ENCODE measurements at places on chromosomes 2 and 18.

- DNase-seq: no peak
Observed at GRCh38 chr2:138170485-138170884, 206.2 kb downstream of the HNMT start.

- no peak for DNase-seq
Observed at GRCh38 chr2:204591225-204591624, 46.0 kb downstream of the PARD3B start.

DNA sequence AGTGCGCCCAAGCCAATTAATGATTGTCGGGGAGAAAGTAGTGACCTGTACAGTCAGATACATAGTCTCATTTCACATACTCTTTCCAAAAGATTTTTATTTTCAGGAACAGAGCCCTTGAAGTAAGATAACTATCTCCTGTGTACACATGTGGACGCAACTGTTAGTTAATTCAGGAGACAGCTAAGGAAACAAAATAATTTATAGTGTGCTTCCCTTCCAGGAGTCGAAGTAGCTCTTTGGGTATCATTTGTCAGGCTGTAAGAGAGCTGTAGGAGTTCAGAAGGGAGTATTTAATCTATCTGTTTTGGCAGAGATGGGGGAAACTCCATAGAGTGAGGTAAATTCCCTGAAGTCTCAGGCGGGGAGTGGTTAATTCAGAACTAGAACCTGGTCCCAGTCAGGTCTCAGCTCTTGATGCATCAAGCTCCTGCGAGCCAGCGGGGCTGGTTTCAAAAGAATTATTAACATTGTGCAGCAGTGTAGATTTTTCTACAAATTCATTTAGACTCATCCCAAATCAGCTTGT, 63.0 kb downstream of the MAPK4 start:
- no peak for DNase-seq

DNA sequence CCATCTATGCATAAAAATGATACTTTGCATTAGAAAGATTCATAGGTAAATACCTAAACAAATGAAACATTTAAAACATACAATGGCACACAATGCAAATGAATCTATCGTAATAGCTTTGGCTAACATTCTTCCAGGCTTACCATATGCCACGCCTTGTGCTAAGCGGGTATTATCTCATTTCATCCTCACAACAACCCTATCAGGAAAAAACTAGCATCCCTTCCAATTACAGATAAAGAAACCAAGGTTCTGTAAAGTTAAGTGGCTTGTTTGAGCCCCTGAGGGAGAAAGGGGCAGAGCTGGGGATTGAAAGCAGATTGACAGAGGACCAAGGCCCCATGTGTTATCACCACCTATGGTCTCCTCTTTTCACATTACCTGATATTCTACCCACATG, 145.4 kb upstream of the ETAA1 start:
- no peak for DNase-seq

GRCh38 chr18:32366586-32367538, 103.8 kb downstream of the GAREM1 start:
- DNase-seq: no peak

GRCh38 chr2:237143676-237144440, 58.2 kb downstream of the COPS8 start:
- no peak for DNase-seq

GRCh38 chr2:42809819-42810120, 17.4 kb upstream of the HAAO start:
- DNase-seq: peak; percentile 83

GRCh38 chr2:236977852-236978398, 107.8 kb upstream of the COPS8 start:
- no peak for DNase-seq

- no peak for DNase-seq
Observed at GRCh38 chr2:15427987-15428386, 133.1 kb downstream of the NBAS start.

DNA sequence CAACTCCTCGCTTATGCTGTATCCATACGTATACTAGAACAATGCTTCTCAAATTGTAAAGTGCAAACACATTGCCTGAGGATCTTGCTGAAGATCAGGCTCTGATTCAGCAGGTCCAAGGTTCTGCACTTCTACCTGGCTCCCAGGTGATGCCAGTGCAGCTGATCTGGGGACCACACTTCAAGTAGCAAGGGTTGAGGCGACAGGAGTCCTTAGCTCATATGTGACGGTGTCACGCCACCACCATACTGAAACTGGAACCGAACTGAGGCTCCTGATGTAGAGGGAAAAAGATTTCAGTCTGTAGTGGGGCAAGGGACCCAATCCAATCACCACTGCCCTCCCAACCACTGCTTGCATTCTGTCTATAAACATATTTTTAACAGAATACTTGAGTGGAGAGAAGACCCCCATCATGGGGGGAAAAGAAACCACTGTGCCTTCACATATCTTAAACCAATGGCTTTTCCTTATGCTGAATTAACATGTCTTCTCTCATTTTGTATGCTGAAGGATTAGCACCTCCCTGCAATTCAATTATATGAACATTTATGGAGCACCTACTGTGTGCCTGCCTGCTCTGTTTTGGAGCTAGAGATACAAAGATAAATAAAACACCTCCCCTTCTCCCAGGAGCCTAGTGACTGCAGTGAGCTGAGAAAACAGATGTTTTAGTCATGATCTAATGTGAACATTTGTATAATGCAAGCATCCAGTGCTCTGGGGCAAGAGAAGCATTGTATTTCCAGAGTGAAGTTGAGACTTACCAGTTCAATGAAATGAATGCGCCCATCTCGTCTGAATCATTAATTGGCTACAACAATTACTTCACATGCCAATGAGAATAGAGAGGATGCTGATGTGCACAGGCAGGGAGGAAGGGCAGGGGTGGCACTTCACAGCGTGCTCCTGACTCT, 6.6 kb upstream of the ASAP2 start:
- DNase-seq: no peak

GRCh38 chr18:27696148-27696547, 480.8 kb downstream of the CDH2 start:
- DNase-seq: no peak

DNA sequence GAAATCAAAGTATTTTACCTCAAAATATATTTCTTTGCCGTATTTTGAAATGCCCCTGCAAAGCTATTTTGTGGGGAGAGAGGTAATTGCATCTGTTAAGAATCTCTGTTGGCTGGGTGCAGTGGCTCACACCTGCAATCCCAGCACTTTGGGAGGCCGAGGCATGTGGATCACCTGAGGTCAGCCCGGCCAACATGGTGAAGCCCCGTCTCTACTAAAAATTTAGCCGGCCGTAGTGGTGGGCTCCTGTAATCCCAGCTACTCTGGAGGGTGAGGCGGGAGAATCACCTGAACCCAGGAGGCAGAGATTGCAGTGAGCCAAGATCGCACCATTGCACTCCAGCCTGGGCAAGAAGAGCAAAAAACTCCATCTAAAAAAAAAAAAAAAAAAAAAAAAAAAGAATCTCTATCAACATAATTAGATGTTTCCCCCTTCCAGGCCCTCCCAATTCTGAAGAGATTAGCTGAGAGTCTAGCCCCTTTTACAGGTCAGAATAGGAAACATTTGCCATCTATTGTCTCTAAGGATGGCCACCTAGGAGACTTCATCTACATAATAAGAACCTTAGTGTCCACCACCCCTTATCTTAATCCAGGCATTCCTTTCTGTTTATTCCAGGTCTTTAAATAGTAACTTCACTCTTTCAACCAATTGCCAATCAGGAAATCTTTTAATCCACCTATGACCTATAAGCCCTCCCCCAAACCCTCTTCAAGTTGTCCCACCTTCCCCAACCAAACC, 3.5 kb upstream of the TRAPPC8 start:
- DNase-seq: no peak

GRCh38 chr2:239469106-239469960, 68.5 kb upstream of the HDAC4 start:
- DNase-seq: no peak

GRCh38 chr2:208985644-208986043, 438.2 kb upstream of the MAP2 start:
- no peak for DNase-seq

- DNase-seq: no peak
Observed at GRCh38 chr2:229843613-229844012, 78.2 kb downstream of the TRIP12 start.

- DNase-seq: no peak
Observed at GRCh38 chr2:16862471-16862870, 196.8 kb upstream of the CYRIA start.

DNA sequence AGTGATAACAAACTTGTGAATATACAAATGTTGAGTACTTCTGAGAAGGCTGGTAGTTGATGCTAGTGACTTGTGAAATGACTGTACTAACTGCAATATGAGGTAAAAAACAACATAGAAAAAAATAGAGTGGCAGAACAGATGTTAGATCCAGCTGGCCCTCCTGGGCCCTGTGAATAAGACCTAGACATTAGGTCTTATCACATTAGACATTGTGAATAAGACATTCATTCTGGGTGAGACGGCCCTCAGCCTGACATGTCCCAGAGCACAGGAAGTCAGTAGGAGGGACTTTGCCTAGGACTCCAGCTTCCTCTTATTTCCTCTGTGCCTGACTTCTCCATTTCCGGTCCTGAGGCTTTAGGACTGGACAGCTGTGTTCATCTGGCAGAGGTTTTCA, 22.9 kb downstream of the DOK1 start:
- DNase-seq: no peak

GRCh38 chr2:221553333-221553732, 18.8 kb downstream of the EPHA4 start:
- DNase-seq: no peak

GRCh38 chr2:30024281-30024680, 102.9 kb upstream of the ALK start:
- DNase-seq: no peak

GRCh38 chr18:68447286-68447685, 267.6 kb downstream of the TMX3 start:
- no peak for DNase-seq

GRCh38 chr2:7499018-7499417, 581.8 kb downstream of the RNF144A start:
- no peak for DNase-seq

GRCh38 chr2:215895330-215895729, 118.0 kb downstream of the MREG start:
- no peak for DNase-seq

DNA sequence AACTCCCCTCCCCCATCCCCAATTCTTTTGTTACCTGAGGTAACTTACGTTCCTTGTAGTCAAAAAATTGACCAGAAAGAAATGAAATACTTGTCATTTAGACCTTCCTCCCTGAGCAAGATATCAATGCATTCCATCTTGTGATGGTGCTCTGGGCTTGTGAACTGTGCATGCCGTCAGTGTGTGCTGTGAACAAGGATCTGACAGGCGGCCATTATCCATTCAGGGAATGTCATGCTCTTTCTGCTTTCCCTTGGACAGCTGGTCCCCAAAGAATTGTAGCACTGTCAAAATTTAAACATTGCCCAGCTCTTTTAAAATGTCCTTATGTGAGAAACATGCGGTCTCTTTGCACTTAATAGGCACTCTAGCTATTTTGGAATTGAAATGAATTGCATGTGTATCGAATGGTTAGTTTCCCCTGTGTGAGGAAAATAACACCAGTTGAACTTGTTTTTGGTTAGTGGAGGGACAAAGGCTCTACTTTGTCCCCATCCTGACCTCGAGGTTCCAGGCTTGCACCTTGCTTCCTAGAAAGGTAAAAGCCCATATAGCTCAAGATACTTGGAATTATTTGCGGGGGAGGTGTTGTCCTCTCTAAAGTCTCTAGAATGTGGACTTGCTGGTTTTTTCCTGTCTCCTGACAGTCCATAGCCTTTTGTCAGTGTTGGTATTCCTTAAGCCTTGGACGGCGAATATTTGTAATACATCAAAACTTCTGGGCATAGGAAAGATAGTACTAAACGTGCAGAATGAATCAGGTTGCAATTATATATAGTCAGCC, 350.9 kb downstream of the NUP35 start:
- DNase-seq: no peak

DNA sequence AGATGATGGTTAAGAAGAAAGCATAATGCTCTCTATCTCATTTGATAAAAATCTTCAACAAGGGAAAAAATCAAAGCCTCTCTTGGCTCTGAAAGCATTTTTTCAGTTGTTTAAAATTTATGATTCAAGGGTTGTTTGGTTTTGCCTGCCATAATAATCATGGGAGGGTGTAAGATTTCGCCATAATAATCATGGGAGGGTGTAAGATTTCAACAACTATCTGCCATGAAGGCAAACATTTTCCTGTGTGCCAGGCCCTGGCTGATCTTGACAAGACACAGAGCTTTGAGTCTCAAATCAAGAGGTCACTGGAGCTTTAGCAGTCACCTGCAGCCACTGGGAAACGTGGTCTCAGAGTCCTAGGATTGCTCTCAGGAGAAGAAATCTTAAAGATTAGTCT, 175.1 kb upstream of the PIEZO2 start:
- DNase-seq: no peak

GRCh38 chr18:13548106-13548819, 178.1 kb downstream of the FAM210A start:
- no peak for DNase-seq
